ENCODE measurements at places on chromosomes 6 and 20.

DNA sequence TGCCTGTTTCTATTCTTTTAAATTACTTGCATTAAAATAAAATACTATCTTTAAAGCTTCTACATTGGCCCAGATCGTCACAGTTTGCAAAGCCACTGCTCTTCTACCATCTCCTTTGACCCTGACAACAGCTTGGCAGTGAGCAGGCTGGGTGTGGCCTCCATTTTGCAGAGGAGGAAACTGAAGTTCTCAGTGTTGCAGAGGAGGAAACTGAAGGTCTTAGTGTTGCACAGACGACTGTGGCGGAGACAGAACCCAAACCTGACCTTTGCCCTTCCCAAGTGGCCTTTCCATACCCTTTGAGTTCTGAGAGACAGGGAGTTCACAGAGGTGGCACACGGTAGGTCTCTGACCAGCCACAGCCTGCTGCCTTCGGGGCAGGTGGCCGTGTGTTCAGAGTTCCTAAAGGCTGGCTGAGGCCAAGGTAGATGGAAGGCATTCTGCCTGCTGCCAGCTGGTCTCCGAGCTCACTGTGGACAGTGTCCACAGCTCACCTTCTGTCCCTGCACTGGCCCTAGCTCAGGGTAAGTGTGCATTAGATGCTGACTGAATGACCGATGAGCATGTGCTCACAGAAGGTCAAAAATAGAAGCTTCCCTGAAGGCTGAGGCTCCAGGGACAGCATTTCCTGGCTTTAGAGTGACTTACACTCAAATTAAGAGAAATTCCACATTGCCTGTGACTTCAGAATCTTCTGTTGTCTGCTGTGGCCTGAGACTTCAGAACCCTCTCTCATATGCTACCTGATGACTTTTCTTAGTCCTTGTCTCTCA is 113.5 kb upstream of the SLC24A3 start:
- no peaks in the 10 kb centered on the region for H3K36me3 ChIP-seq
- no peaks in the 10 kb centered on the region for H3K27me3 ChIP-seq
- H3K4me1 ChIP-seq = peaks cover 12% of the 10 kb centered on the region
- DNase-seq = no peak
- no peak overlapping the region for H3K27ac ChIP-seq
- no peak overlapping the region for H3K4me3 ChIP-seq

- H3K4me3 ChIP-seq = no peak overlapping the region
- H3K4me1 ChIP-seq = peaks cover 10% of the 10 kb centered on the region
- H3K36me3 ChIP-seq = no peaks in the 10 kb centered on the region
- no peaks in the 10 kb centered on the region for H3K27me3 ChIP-seq
These were observed 54.2 kb upstream of the FRMD1 start for GRCh38 chr6:168133168-168133561.

GRCh38 chr20:63794614-63795013 is 36.5 kb downstream of the ZBTB46 start:
- H3K36me3 ChIP-seq = peaks cover 7% of the 10 kb centered on the region
- H3K4me1 ChIP-seq = no peaks in the 10 kb centered on the region
- DNase-seq = no peak

DNA sequence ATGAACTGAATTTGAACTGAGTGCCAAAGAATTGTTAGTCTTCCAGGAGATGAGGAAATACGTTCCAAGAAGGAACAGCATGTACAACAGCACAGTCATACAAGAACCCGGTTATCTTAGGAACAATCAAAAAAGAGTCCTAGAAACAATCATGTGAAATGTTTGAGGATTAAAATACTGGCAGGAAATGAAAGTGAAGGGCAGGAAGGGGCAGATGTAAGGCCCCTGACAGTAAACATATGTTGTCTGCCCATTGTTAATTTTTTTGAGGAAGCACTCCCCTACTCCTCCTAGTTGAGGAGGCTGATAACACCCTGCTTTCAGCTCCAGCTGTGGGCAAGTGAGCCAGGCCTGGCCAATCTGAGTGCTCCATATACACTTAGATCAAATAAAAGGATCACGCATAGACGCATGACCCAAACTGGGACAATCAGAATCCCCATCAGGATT is 220.9 kb downstream of the HACE1 start:
- no peak overlapping the region for H3K4me3 ChIP-seq
- no peaks in the 10 kb centered on the region for H3K36me3 ChIP-seq
- no peak for DNase-seq
- no peaks in the 10 kb centered on the region for H3K4me1 ChIP-seq
- no peak overlapping the region for H3K27ac ChIP-seq

DNA sequence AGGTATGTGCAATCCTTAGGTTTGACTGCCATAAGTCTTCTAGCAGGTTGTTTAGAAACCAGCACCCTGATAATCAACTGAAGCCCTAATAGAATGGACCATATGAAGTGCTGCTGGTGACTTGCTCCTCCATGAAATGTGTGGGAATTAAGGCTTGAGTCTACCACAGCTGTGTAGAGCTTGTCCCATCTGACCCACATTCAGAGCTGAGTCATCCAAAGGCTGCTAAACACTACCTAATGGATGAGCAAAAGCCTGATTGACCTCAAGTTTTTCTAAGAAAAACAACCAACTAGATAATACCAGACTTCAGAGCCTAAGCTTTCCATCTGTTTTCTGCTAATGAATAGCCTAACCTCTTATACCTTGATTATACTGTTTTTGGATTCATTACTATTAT is 120.3 kb upstream of the MOCS1 start:
- H3K36me3 ChIP-seq = no peaks in the 10 kb centered on the region
- DNase-seq = no peak
- H3K4me3 ChIP-seq = no peak overlapping the region
- H3K27me3 ChIP-seq = no peaks in the 10 kb centered on the region
- no peak overlapping the region for H3K27ac ChIP-seq

DNA sequence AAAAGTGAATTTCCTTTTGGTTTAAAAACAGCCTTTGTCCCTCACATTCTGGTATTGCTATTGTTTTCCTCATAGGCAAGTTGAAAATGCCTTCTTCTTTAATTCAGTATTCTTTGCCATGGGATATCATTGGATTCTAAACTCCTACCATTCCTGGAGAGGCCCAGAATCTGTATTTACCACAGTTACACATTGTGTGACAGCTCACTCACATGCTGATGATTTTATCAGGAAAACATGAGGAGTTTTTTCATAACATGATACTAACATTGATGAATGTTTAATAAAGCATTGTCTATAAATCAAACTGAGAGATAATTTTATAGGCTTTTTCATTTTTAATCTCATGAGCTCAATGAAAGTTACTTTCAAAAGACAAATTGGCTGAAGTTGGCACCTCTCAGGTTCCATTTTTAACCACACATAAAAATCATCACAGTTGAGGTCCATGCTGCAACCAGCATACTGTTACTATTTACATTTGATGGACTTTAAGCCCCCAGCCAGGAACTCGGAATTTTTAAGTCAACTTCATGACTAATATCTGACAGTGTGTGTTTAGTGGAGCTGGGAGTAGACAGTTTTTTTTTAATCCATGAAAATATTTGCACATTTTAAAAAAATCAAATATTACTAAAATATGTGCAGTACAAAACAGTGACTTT is 82.8 kb downstream of the FAM83B start:
- H3K4me1 ChIP-seq = no peaks in the 10 kb centered on the region
- H3K36me3 ChIP-seq = no peaks in the 10 kb centered on the region
- DNase-seq = no peak
- no peaks in the 10 kb centered on the region for H3K27me3 ChIP-seq

- H3K36me3 ChIP-seq = 0 out of 2 replicates have a peak, but pooled peaks cover 5% of the 10 kb centered on the region
- peaks cover 13% of the 10 kb centered on the region for H3K4me1 ChIP-seq
- peaks cover 65% of the 10 kb centered on the region for H3K27me3 ChIP-seq
- no peak overlapping the region for H3K27ac ChIP-seq
These were observed 4.5 kb downstream of the RING1 start for GRCh38 chr6:33212857-33213165.

DNA sequence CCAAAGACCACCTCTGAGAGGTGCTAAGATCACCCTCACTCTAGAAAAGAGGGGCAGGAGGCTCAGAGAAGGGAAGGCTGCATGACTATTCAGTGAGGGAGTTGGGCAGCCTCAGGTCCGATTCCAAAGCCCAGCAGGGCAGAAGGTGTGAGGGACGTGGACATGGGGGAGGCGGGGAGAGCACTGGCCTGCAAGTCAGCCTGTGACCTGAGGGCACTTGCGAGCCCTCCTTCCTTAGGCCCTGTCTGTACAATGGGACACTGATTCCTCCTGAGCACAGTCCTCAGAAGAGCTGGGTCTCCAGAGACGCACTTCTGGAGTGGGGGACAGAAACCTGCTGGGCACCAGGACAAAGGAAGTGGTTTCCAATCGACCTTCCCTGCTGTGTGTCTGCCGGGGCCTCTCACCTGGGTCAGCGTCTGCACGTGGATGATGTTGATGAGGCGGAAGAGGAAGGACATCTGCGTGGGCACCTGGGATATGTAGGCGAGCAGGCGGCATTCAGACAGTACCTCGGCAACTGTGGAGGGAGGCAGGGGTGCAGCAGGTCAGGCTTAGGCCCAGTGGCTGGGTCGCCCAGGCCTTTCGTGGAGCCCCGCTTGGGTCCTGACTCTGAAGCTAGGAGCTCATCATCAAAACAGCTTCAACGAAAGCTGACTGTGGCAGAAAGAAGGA is 48.5 kb downstream of the MYH7B start:
- H3K4me3 ChIP-seq = no peak overlapping the region
- H3K27me3 ChIP-seq = no peaks in the 10 kb centered on the region
- H3K36me3 ChIP-seq = peaks cover 77% of the 10 kb centered on the region
- no peak for DNase-seq

- no peak for DNase-seq
- no peak overlapping the region for H3K27ac ChIP-seq
- no peaks in the 10 kb centered on the region for H3K27me3 ChIP-seq
- peaks cover 8% of the 10 kb centered on the region for H3K4me1 ChIP-seq
These were observed 596.1 kb downstream of the QKI start for GRCh38 chr6:164010441-164011103.

DNA sequence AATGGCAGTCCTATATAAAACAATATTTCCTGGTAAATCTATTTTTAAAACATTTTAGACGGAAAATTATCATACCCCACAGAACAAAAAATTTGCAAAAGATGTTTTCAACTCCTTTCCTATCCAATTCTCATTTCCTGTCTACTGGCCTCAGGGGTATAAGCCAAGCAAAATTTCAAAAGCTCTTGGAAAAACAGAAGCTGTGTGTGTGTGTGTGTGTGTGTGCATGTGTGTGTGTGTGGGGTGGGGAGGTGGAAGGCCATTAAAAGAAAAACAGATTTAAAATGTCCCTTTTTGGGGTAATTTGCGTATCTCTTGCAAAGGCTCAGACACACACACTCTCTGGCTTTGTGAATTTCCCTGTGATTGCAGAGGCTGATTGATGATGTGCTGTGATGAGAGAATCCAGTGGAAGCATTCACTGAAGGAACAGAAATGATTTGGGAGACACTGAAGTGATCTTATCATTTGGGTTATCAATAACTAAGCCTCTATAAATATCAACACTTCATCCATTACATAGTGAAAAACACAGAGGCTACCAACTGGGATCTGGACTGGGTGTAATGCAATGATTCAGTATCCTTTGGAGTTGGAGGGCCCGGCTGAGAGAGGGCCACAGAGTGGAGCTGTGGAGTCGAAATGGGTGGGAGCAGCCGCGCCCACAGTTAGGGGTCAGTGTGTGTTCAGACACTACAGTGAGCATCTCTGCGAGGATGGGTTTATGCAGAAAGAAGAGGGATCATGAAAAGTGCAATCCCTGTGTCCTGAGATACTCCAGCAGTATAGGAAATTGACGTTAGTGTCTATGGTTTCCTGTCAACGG is 106.8 kb upstream of the PREP start:
- peak; percentile 51 for DNase-seq
- H3K36me3 ChIP-seq = no peaks in the 10 kb centered on the region
- no peaks in the 10 kb centered on the region for H3K27me3 ChIP-seq
- H3K27ac ChIP-seq = no peak overlapping the region
- no peak overlapping the region for H3K4me3 ChIP-seq

DNA sequence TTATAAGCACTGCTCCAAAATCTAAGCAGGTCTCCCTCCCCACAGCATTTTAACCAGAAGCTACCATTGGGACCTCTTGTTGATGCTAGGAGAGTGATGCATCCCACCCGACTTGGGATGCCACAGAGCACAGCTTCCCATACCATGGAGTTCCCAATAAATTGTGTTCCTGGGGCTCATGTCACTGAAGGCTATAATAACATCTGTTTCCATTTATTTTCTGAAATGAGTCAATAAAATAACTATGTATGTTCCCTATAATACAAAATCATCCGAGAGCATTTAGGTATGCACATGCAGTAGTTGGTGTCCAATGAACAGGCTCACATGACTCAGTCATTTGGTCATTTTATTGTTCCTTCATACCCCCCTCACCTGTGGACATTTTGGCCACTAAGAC is 204.2 kb downstream of the TBC1D7 start:
- H3K4me3 ChIP-seq = no peak overlapping the region
- no peaks in the 10 kb centered on the region for H3K27me3 ChIP-seq
- H3K4me1 ChIP-seq = no peaks in the 10 kb centered on the region
- no peak overlapping the region for H3K27ac ChIP-seq
- H3K36me3 ChIP-seq = no peaks in the 10 kb centered on the region

- DNase-seq = peak; percentile 69
- H3K4me1 ChIP-seq = peaks cover 3% of the 10 kb centered on the region
- H3K4me3 ChIP-seq = peak overlapping the region; percentile 82
- H3K36me3 ChIP-seq = no peaks in the 10 kb centered on the region
- H3K27ac ChIP-seq = peak overlapping the region; percentile 40
These were observed 1.0 kb downstream of the AFDN start for GRCh38 chr6:167827583-167828324.

DNA sequence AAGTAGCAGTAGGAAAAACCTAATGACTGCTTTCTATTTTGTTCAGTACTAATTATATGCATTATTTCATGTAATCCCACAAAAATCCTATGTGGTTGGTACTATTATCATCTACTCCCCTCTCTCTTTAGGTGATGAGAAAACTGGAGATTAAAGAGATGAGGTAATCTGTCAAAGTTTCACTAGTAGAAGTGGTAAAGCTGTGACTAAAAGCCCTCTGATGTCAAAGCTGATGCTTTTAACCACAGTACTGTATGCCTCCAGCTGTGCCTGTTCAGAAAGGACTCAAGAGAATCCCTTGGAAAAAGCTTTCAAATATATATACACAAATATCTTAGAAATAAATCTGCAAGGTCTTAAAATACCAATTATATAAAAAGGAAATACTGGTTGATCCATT is 38.0 kb downstream of the PHIP start:
- no peak overlapping the region for H3K27ac ChIP-seq
- no peak for DNase-seq
- no peaks in the 10 kb centered on the region for H3K4me1 ChIP-seq

GRCh38 chr6:79941489-79942151 is 5.7 kb downstream of the ELOVL4 start:
- no peaks in the 10 kb centered on the region for H3K36me3 ChIP-seq
- H3K4me3 ChIP-seq = no peak overlapping the region
- no peaks in the 10 kb centered on the region for H3K27me3 ChIP-seq
- no peak for DNase-seq

- H3K36me3 ChIP-seq = no peaks in the 10 kb centered on the region
- H3K27ac ChIP-seq = no peak overlapping the region
- no peak overlapping the region for H3K4me3 ChIP-seq
- H3K27me3 ChIP-seq = no peaks in the 10 kb centered on the region
- H3K4me1 ChIP-seq = no peaks in the 10 kb centered on the region
These were observed 606.0 kb downstream of the HDGFL1 start for GRCh38 chr6:23175391-23175790.

Data from H1 (cell line).